ENCODE measurements at places on chromosomes 2 and 18.

- H3K27me3 ChIP-seq = no peaks in the 10 kb centered on the region
- H3K4me3 ChIP-seq = no peak overlapping the region
- no peak for DNase-seq
These were observed 157.0 kb downstream of the ERBB4 start for GRCh38 chr2:212381428-212382102.

GRCh38 chr2:15725101-15725781 lies 133.6 kb downstream of the DDX1 start:
- DNase-seq = no peak
- H3K27ac ChIP-seq = no peak overlapping the region
- no peaks in the 10 kb centered on the region for H3K36me3 ChIP-seq
- peaks cover 7% of the 10 kb centered on the region for H3K4me1 ChIP-seq
- no peak overlapping the region for H3K4me3 ChIP-seq
- H3K27me3 ChIP-seq = no peaks in the 10 kb centered on the region

GRCh38 chr2:179429597-179429996 lies 165.0 kb upstream of the SESTD1 start:
- H3K36me3 ChIP-seq = no peaks in the 10 kb centered on the region
- H3K27ac ChIP-seq = no peak overlapping the region
- H3K27me3 ChIP-seq = no peaks in the 10 kb centered on the region
- H3K4me1 ChIP-seq = peaks cover 2% of the 10 kb centered on the region

DNA sequence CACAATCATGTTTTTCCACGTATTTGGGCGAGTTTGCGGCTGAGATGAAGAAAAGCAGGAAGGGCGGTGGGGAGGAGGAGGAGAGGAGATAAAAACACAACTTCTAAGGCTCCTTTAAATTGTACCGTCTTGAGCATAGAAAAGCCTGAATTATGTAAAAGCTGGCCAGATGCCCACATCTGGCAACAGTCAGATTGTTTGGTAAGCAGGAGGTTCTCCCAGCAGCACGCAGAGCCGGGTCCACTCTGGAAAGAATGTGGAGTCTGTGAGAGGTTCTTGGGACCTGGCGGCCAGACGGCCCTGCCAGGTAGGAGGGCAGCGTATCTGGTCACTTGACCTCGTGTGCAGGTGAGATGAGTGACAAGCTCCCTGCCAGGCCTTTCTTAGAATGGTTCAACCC lies 215.3 kb upstream of the APCDD1 start:
- H3K27ac ChIP-seq = no peak overlapping the region
- no peaks in the 10 kb centered on the region for H3K36me3 ChIP-seq
- no peaks in the 10 kb centered on the region for H3K27me3 ChIP-seq
- no peak overlapping the region for H3K4me3 ChIP-seq
- H3K4me1 ChIP-seq = peaks cover 4% of the 10 kb centered on the region

GRCh38 chr2:120283649-120284048 lies 31.0 kb downstream of the RALB start:
- H3K4me3 ChIP-seq = no peak overlapping the region
- no peak overlapping the region for H3K27ac ChIP-seq
- no peaks in the 10 kb centered on the region for H3K27me3 ChIP-seq

GRCh38 chr2:8089596-8089995 lies 592.3 kb upstream of the ID2 start:
- no peaks in the 10 kb centered on the region for H3K36me3 ChIP-seq
- no peak overlapping the region for H3K27ac ChIP-seq
- DNase-seq = no peak

DNA sequence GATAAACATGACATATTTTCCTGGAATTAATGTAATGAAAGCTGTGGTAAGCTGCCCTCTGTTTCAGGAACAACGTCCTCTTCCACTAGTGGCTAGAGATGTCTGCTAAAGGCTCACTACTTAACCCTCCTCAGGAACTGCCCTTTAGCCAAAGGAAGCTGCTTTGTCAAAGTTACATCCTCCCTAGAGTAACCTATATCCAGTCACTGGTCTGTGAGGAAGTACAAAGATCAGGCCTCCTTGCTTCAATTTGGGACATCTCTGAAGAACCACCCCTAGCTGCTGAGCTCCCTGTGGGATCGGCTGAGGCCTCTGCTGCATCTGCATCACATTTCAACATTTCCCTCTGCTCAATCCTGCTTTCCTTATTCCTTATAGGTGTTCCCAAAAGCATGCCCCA lies 107.8 kb downstream of the PRELID3A start:
- peaks cover 2% of the 10 kb centered on the region for H3K4me1 ChIP-seq
- no peaks in the 10 kb centered on the region for H3K36me3 ChIP-seq
- no peak overlapping the region for H3K27ac ChIP-seq
- no peak for DNase-seq

DNA sequence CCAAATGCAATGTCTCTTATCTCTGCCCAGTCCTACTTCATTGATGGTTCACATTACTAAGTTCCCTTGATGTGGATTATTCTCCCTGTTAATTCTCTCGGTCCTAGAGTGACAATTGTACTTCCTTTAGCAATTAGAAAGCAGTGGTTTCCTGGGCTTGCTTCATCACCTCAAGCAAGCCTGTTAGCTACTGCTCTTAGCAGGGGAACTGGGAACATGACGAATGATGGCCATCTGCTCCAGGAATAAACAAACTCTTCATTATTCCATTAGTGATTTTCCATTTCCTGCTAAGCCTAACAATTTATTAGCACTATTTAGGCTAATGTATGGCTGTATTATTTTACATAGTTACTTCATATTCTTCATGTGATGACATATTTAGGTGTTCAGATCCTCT lies 331.8 kb downstream of the MTX2 start:
- H3K27ac ChIP-seq = no peak overlapping the region
- no peak for DNase-seq
- H3K4me3 ChIP-seq = no peak overlapping the region
- no peaks in the 10 kb centered on the region for H3K4me1 ChIP-seq

DNA sequence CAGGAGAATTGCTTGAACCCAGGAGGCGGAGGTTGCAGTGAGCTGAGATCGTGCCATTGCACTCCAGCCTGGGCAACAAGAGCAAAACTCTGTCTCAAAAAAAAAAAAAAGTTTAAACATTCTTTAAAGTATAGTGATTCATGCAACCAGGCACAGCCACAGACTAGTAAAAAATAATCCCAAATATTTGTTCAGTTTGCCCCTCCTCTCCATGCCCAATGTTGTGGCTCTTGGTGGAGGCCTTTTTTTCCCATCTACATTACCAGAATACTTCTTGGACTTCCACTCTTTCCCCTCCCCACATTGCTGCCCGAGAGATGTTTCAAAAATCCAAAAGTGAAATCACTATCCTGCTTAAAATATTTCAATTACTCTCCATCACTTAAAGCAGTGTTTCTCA lies 5.1 kb upstream of the MALT1 start:
- no peak overlapping the region for H3K27ac ChIP-seq
- DNase-seq = no peak
- H3K4me3 ChIP-seq = no peak overlapping the region
- H3K27me3 ChIP-seq = no peaks in the 10 kb centered on the region
- H3K4me1 ChIP-seq = no peaks in the 10 kb centered on the region

GRCh38 chr2:141714496-141714895 lies 416.3 kb downstream of the LRP1B start:
- no peaks in the 10 kb centered on the region for H3K27me3 ChIP-seq
- H3K4me3 ChIP-seq = no peak overlapping the region
- no peaks in the 10 kb centered on the region for H3K36me3 ChIP-seq
- no peaks in the 10 kb centered on the region for H3K4me1 ChIP-seq

- peaks cover under 1% of the 10 kb centered on the region for H3K4me1 ChIP-seq
- no peak overlapping the region for H3K27ac ChIP-seq
- DNase-seq = no peak
- H3K27me3 ChIP-seq = no peaks in the 10 kb centered on the region
These were observed 438.7 kb upstream of the MYT1L start for GRCh38 chr2:2769481-2770431.

- no peaks in the 10 kb centered on the region for H3K4me1 ChIP-seq
- DNase-seq = no peak
- H3K27ac ChIP-seq = no peak overlapping the region
- H3K4me3 ChIP-seq = no peak overlapping the region
These were observed 313.7 kb downstream of the SATB2 start for GRCh38 chr2:199144036-199144435.

- no peak overlapping the region for H3K4me3 ChIP-seq
- no peaks in the 10 kb centered on the region for H3K4me1 ChIP-seq
- H3K36me3 ChIP-seq = no peaks in the 10 kb centered on the region
These were observed 124.7 kb downstream of the RAPGEF4 start for GRCh38 chr2:172860336-172860707.

DNA sequence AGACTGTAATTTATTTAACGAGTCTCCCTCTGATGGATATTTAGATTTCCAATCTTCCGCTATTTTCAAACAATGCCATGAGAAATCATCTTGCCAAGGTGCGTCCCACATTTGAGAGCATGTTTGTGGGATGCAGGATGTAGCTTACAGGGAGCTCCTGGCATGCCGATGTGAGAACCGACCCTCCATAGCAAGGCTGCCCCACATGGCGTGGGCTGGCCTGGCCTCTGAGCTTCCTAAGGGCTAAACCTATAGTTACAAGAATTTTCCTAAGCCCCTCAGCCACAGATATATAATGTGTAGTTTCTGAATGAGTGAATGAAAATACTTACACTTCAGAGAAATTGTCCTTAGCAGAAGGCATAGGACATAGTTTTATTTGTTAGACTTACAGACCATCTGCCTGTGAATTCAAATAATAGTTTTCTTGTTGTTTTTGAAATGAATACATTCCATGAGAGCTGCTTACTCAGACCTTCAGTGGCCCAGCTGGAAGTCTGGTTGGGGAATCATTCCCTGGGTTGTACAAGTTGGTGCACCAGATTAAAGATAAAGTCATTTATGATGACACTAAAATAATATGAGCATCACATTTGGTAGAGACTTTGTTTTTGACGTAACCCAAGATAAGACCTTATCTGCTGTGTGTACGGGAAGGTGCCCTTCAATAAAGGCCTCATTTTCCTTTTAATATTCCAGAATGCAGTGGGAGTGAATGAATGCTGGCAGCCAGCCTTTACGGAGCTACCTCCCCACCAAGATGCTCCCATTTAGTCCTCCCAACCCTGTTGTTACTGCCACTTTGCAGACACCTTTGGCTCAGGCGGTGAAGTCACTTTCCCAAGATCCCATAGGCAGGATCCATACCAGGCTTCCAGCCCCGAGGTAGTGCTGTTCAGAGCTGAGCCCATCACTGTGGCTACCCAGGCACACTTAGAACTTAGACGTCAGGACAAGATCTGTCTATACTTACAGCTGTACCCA lies 107.1 kb downstream of the GLI2 start:
- no peaks in the 10 kb centered on the region for H3K27me3 ChIP-seq
- no peak overlapping the region for H3K4me3 ChIP-seq
- H3K4me1 ChIP-seq = peaks cover 32% of the 10 kb centered on the region
- H3K36me3 ChIP-seq = no peaks in the 10 kb centered on the region

DNA sequence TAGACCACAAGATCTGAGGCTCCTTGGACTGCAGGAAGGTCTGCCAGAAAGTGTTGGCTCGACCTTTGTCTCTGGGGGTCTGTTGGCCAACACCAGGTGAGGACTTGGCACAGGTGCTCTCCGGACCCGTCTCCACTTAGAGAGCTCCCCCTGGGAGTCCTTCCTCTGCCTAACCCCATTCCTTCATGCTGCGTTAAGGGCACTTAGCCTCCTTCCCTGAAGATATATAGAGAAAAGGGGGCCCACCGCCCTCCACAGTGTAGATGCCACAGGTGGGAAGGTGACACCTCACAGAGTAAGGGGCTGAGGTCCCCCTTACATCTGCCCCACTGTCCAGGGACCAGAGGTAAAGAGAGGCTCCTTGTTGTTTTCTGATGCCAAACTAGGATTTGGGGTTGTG lies 8.2 kb downstream of the IGFBP5 start:
- H3K27me3 ChIP-seq = no peaks in the 10 kb centered on the region
- peaks cover 31% of the 10 kb centered on the region for H3K4me1 ChIP-seq
- peak overlapping the region; percentile 21 for H3K27ac ChIP-seq
- no peaks in the 10 kb centered on the region for H3K36me3 ChIP-seq
- H3K4me3 ChIP-seq = no peak overlapping the region

- H3K4me3 ChIP-seq = no peak overlapping the region
- DNase-seq = no peak
- no peak overlapping the region for H3K27ac ChIP-seq
- no peaks in the 10 kb centered on the region for H3K27me3 ChIP-seq
- no peaks in the 10 kb centered on the region for H3K4me1 ChIP-seq
These were observed 1465.5 kb downstream of the SUCLG1 start for GRCh38 chr2:82993609-82994008.

- no peak overlapping the region for H3K4me3 ChIP-seq
- no peaks in the 10 kb centered on the region for H3K27me3 ChIP-seq
- H3K27ac ChIP-seq = no peak overlapping the region
These were observed 14.8 kb downstream of the SETBP1 start for GRCh38 chr18:44695503-44695902.

GRCh38 chr2:236196366-236196765 lies 28.2 kb upstream of the GBX2 start:
- DNase-seq = no peak
- H3K4me1 ChIP-seq = no peaks in the 10 kb centered on the region
- no peaks in the 10 kb centered on the region for H3K27me3 ChIP-seq

DNA sequence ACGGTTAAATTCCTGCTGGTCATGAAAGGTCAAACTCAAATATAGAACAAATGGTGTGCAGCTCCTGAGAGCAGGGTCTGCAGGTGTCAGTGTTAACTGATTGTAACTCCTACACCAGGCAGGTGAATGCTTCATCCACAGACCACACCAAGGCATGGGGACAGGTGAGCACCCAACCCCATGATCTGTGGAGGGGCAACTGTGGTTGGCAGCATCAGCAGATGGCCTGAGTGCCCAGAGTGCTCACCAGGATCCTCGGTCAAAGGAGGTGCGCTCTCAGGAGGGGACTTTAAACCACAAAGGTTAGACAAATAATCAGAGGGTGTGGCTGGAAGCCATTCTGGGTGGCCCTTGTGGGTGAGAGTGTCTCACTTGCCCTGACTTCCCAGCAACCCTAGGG lies 44.5 kb downstream of the PTGR3 start:
- H3K4me3 ChIP-seq = no peak overlapping the region
- no peak for DNase-seq
- peaks cover 2% of the 10 kb centered on the region for H3K4me1 ChIP-seq
- no peaks in the 10 kb centered on the region for H3K27me3 ChIP-seq
- no peaks in the 10 kb centered on the region for H3K36me3 ChIP-seq
- H3K27ac ChIP-seq = no peak overlapping the region

- no peak for DNase-seq
- no peaks in the 10 kb centered on the region for H3K36me3 ChIP-seq
- H3K4me3 ChIP-seq = no peak overlapping the region
- no peak overlapping the region for H3K27ac ChIP-seq
- H3K4me1 ChIP-seq = no peaks in the 10 kb centered on the region
- H3K27me3 ChIP-seq = no peaks in the 10 kb centered on the region
These were observed 463.7 kb upstream of the HNMT start for GRCh38 chr2:137500599-137500998.
